ENCODE measurements at places on chromosomes 5 and 9. TPM values are rescaled to one million over a fixed set of nuclear protein-coding genes. Genes with fewer than 3 reads are reported as not detected.

DNA sequence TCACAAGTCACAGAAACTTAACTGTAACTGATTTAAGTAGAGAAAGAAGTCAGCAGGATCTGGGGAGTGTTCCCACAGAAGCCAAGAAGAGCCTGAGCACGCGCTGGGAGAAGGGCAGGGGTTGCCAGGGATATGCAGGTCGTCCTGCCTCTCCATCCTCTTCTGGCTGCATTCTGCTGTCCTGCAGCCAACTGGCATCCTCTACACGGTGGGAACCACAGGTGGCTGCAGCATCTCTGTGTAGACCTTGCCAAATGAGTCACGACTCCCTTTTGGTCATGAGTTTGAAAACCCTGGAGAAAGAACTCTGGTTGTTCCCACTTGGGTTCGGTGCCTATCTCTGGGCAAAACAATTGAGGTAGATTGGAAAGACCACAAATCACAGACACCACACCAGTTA lies 38.4 kb upstream of the PCA3 start:
- no peak for DNase-seq

- no peak for DNase-seq
Measured at GRCh38 chr9:120770931-120771330, 22.3 kb downstream of the FBXW2 start.

DNA sequence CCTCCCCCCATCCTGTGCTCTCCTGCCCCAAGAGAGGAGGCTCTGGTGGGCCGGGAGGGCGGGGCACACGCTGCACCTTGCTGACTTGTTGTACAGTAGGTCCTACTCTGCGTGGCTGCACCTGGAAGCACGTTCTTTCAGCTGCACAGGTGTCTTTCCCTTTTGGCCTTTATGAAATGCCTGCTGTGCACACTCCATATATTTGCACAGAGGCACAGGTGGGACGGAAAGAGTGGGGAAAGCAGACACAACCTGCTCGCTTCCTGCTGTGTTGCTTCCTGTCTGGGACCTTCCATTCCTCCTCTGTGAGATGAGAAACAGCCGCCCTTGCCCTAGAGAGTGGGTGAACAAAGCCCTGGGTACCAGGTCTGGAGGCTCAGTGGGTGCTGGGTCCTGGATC lies 4.8 kb downstream of the USP20 start:
- no peak for DNase-seq

- DNase-seq: peak; percentile 7
Measured at GRCh38 chr5:71533615-71534014, 53.5 kb upstream of the MCCC2 start.

- DNase-seq: no peak
Measured at GRCh38 chr9:113709721-113710120, 166.4 kb upstream of the ZNF618 start.

GRCh38 chr5:66958980-66959641 lies 237.5 kb downstream of the CD180 start:
- DNase-seq: peak; percentile 63

DNA sequence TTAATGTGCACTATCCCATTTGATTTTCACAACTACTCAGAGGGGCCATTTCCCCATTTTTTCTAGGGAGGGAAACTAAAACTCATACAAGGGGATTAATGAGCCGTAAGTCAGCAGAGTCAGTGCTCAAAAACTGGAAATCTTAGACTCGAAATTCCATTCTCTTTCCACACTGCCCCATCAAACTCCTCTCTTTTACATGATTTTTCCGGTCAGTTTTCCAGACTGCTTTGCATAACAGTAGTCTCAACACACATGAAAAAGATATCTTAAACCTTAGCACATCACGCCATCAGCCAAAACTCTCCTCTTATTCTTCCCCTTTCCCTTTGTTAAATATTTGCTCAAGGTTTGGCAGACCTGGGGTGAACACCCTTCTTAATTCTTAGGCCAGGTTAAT lies 332.0 kb downstream of the RFX3 start:
- peak; percentile 78 for DNase-seq

DNA sequence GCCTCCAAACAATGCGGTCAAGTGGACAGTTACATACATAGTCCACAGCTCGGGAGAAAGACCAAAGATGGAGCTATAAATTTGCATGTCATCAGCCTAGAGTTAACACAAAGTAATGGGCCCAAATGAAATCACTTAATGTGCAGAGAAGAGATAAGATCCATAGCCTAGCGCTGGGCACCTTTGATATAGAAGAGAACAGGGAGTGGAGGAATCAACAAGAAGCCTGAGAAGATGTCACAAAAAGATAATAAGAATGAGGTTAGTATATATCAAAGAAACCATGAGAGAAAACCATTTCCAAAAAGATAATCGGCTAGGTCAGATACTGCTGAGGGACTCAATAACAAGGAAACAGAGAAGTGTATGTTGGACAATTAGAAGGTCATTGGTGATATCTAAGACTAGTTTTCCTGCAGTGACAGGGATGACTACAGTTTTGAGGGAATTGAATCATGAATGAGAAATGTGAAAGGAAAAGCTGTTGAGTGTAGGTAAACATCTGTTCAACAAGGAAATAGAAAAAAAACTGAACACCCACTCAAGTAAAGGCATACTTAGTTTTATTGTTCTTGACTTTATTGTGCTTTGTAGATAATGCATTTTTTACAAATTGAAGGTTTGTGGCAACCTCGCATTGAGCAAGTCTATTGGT lies 68.7 kb upstream of the CDH6 start:
- no peak for DNase-seq

Gene KIAA0825
- polyA plus RNA-seq: 3.0 TPM

Gene CYFIP2
- polyA plus RNA-seq: 5.8 TPM

Gene IFNB1
- polyA plus RNA-seq: not detected
